Osteocyte (in vitro differentiated cells): ENCODE measurements at places on chromosomes 13 and 19.

DNA sequence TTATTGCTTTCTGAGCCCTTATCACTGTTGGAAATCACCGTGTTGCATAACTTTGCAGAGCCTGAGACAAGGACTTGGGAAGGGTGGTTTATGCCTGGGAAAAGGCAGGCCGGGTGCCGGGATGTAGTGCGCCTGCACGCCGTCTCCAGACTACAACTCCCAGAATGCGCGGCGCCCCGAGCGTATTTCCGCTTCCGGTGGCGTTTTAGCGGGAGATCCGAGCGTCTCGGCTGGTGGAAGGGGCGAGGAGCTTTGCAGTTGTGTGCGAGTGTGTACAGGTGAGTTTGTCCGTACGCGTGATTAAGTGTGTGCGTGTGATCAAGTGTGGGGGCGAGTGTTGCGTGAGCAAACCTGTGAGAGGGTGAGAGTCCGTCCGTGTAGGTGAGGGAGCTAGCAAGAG, 75.4 kb downstream of the PEG3 start:
- no peak for DNase-seq
- H3K27me3 ChIP-seq = no peaks in the 10 kb centered on the region
- H3K4me1 ChIP-seq = no peaks in the 10 kb centered on the region
- H3K4me3 ChIP-seq = no peak overlapping the region
- H3K36me3 ChIP-seq = no peaks in the 10 kb centered on the region
- H3K27ac ChIP-seq = no peak overlapping the region

- no peak overlapping the region for H3K4me3 ChIP-seq
- no peaks in the 10 kb centered on the region for H3K36me3 ChIP-seq
- DNase-seq = no peak
- no peak overlapping the region for H3K27ac ChIP-seq
- H3K27me3 ChIP-seq = peaks cover 14% of the 10 kb centered on the region
Observed at GRCh38 chr13:24661713-24662112, 18.5 kb upstream of the ATP12A start.

DNA sequence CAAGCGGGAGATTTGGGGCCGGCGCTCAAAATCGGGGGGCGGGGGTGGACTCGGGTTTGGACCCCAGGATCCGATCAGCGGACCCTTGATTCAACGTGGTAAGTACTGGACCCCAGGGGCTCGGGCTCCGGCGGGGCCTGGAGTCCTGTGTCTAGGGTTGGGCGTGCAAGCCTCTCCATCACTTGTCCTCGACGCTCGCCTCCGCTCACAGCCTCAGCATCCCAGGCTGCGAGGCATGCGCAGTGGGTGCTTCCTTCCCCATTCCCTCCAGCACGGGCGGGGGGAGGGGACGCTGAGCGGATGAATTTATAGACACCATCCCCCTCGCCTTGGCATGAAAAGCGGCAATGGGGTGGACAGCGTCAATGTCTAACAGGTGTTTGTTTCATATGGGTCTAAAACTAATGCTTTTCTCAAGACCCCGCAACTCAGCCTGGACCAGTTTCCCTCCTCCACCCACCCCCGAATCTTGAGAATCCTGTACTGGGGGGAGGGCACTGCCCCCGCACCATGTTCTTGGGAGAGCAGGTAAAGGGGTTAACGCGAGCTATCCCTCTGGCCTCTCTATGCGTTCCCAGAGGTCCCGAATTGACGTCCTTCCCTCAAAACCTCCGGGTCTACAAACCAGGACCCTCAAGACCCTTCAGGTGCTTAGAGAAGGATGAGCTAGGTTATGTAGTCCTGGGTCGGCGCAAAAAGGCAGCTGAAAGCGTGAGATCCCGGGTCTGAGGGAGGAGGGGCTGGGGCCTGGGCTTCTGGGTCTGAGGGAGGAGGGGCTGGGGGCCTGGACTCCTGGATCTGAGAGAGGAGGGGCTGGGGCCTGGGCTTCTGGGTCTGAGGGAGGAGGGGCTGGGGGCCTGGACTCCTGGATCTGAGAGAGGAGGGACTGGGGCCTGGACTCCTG, 579 bp downstream of the CPT1C start:
- H3K27me3 ChIP-seq = no peaks in the 10 kb centered on the region
- peak overlapping the region; percentile 89 for H3K4me3 ChIP-seq
- peak overlapping the region; percentile 85 for H3K27ac ChIP-seq

DNA sequence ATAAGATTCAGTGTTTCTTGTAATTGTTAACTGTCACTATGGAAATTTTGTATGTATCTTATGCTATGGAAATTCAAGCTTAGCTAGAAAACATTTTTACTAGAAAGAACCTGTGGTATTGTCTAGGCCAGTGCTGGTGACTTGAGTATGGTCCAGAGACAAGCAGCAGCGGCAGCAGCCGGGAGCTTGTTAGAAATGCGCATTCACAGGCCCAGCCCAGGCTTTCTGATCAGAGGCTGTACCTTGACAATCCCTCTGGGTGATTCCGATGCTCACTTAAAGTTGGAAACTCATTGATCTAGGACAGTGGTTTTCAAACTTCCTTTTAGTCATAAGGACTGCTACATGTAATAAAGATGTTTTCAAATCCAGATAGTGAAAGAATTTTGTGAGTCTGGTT, 287.4 kb downstream of the SHISA2 start:
- H3K27ac ChIP-seq = no peak overlapping the region
- DNase-seq = no peak
- peaks cover 27% of the 10 kb centered on the region for H3K4me1 ChIP-seq

DNA sequence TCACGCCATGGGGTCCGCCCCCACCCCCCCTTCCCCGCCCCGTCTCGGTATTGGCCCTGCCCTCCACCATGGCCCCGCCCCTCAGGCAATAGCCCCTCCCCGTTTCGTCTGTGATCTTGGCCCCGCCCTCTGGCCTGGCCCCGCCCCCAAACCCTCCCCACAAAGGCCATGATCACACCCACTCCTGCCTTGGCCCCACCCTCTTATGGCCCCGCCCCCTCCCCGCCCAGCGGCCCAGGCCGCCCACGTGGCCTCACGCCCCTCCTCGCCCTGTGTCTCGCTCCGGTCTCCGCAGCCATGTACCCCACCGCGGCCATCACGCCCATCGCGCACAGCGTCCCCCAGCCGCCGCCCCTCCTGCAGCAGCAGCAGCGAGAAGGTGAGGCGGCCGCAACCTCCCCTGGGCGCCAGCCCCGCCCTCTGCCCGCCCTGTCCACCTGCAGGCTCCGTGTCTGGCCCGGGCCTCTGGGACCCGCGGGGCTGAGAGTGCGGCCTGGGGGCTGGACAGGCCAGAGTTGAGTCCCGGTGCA, 61.3 kb downstream of the CELF5 start:
- DNase-seq = no peak
- no peak overlapping the region for H3K4me3 ChIP-seq
- H3K4me1 ChIP-seq = peaks cover 9% of the 10 kb centered on the region
- H3K27ac ChIP-seq = no peak overlapping the region

DNA sequence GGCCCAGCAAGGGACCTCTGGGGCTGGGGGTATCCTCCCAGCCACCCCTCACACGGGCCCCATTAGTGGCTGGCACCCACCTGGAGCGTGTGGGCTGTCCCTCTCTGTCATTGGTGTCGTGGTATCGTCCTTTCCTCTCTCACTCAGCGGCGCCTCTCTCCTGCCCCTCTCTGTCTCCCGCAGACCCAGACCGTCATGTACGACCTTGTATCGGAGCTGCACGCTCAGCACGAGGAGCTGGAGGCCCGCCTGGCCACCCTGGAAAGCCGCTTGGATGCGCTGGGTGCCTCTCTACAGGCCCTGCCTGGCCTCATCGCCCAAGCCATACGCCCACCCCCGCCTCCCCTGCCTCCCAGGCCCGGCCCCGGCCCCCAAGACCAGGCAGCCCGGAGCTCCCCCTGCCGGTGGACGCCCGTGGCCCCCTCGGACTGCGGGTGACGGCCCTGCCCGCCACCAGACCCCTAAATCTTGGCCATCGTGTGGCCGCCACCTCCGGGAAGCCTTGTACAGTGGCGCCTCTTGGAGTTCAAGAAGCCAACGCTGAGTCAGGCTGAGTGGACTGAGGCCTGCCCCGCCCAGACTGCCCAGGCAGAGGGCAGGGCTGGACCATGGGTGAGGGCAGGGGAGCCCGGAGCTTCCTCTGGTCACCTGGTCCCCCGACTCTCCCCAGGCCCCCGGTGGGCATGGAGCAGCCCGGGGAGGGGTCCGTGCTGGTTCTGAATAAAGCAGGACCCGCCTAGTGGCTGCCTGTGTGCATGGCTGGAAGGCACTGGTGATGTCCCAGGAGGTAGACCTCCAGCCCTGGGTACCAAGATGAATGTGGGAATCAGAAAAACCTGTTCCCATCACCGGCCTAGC, 9.8 kb upstream of the ARRDC2 start:
- peaks cover 8% of the 10 kb centered on the region for H3K4me1 ChIP-seq
- no peaks in the 10 kb centered on the region for H3K36me3 ChIP-seq
- no peak overlapping the region for H3K4me3 ChIP-seq
- no peak for DNase-seq

DNA sequence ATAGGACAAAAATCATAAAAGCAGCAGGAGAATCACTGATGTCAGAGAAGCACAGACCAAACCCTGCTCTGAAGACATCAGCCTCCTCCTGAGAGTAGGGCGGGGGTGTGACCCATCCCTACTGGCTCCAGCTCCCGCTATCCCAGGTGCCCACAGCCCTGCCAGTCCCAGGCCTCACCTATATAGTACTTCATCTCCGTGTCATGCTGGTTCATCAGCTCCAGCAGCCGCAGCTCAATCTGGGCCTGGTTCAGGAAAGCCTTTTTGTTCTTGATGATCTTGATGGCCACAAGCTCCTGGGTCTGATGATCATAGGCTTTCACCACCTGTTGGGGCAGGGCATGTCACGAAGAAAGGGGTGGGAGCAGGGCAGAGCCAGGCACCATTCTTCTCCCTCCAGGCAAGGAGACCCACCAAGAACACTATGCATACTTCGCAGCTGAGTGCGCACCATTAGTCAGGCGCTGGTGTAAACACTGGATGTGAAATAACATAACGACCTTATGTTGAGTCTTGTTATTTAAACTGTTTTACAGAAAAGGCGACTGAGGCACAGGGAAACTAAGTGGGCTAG, 4.2 kb downstream of the DYRK1B start:
- no peak for DNase-seq
- H3K27me3 ChIP-seq = no peaks in the 10 kb centered on the region
- no peak overlapping the region for H3K4me3 ChIP-seq
- no peak overlapping the region for H3K27ac ChIP-seq
- H3K4me1 ChIP-seq = peaks cover 19% of the 10 kb centered on the region

GRCh38 chr13:52832313-52832712, 16.1 kb downstream of the PCDH8 start:
- H3K36me3 ChIP-seq = no peaks in the 10 kb centered on the region
- no peak for DNase-seq
- H3K4me1 ChIP-seq = no peaks in the 10 kb centered on the region
- H3K4me3 ChIP-seq = no peak overlapping the region
- no peak overlapping the region for H3K27ac ChIP-seq
- H3K27me3 ChIP-seq = no peaks in the 10 kb centered on the region

DNA sequence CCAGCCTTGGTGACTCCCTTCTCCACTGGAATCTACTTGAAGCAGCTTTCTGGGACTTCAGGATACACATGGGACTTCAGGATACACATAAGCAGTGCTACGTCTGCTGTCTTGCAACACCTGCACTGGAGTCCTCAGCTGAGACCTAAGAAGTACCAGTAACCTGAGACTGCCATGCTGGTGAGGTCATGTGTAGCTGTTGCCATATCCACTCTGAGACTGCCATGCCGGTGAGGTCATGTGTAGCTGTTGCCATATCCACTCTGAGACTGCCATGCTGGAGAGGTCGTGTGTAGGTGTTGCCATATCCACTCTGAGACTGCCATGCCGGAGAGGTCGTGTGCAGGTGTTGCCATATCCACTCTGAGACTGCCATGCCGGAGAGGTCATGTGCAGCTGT, 937.9 kb downstream of the EFNB2 start:
- no peak for DNase-seq
- H3K27me3 ChIP-seq = no peaks in the 10 kb centered on the region
- no peak overlapping the region for H3K27ac ChIP-seq
- H3K36me3 ChIP-seq = no peaks in the 10 kb centered on the region
- H3K4me1 ChIP-seq = peaks cover 2% of the 10 kb centered on the region

DNA sequence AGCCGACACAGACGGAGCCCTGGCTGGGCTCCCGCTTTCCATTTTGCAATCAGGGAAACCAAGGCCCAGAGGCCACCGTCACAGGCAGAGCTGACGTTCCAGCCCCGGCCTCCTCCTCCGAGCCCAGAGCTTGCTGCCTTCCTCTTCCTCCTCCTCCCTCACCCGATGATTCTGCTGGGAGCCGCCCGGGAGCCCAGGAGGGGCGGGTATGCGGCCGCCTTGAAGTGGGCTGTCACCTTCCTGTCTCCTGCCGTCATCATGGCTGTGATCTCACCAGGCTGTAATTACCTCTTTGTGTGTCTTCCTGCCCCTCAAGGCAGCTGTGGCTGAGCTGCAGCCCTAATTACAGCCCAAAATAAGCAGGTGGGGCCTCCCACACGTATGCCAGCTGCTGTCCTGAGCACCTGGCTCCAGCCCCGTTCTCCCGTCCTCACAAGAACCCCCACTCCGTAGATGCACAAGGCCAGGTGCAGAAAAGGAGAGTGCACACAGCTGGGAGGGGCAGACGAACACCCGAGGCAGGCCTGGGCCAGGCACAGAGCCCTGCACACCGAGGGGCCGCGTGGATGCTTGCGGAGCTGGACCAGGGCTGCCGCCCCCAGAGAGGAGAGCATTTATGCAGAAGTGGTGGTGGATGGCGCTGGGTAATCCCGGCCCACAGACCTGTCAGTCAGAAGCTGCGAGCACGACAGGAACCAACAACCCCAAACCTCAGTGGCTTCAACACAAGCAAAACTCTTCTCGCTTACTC, 4.0 kb downstream of the TPGS1 start:
- H3K4me3 ChIP-seq = peak overlapping the region; percentile 14
- peaks cover 4% of the 10 kb centered on the region for H3K36me3 ChIP-seq
- DNase-seq = no peak
- peaks cover 27% of the 10 kb centered on the region for H3K4me1 ChIP-seq
- peak overlapping the region; percentile 65 for H3K27ac ChIP-seq
- H3K27me3 ChIP-seq = no peaks in the 10 kb centered on the region

DNA sequence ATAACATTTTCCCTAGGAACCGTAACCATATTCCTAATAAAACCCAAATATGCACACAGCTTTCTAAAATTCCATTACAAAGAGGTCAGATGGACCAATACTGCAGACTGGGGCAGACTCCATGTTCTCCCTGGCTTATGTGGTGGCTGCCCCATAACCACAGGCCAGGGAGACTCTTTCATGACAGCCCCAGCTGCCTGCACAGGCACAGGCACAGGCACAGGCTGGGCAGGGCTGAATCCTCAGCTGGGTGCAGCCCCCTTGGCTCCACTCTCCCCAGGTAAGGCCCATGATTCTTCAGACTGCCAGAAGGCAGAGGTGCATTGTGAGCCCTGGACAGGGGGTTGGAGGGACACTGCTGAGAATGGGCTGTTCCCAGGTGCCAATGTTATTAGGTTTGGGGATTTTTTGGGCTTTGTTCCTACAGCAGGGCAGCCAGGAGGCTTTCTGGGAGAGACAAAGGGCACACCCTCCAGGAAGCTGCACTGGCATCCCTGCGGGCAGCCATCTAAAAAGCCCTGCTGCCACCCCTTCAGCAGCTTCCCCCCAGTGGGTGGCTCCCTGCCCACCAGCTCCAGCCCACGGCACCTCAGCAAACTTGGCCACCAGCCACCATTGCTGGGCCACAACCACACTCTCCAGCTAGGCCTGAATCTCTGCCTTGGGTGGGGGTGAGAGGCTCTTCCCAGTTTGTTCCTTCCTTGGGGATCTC, 20.0 kb downstream of the DOCK9 start:
- no peaks in the 10 kb centered on the region for H3K36me3 ChIP-seq
- H3K4me1 ChIP-seq = peaks cover 17% of the 10 kb centered on the region
- no peak overlapping the region for H3K4me3 ChIP-seq
- no peak overlapping the region for H3K27ac ChIP-seq
- no peaks in the 10 kb centered on the region for H3K27me3 ChIP-seq
